CD4-positive, alpha-beta T cell treated with Interleukin-6 for 4 hours (primary cell): ENCODE measurements at places on chromosomes 3 and 15.

DNA sequence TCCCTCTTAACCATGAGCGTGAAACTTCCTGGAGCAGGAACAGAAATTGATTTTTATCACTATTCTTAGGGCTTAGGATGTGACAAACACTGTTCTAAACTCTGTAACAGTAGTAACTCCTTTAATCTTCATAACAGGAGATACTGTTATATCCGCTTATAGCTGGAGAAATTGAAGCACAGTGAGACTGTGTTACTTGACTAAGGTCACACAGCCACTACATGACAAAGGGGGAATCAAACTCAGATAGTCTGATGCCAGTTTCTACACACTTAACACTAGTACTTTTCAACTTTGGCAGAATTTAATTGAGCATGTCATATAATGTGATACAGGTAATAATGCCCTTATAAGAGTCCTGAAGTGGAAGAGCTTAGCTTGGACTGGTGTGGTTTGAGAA lies 800 bp upstream of the TARS3 start:
- no peak for DNase-seq

DNA sequence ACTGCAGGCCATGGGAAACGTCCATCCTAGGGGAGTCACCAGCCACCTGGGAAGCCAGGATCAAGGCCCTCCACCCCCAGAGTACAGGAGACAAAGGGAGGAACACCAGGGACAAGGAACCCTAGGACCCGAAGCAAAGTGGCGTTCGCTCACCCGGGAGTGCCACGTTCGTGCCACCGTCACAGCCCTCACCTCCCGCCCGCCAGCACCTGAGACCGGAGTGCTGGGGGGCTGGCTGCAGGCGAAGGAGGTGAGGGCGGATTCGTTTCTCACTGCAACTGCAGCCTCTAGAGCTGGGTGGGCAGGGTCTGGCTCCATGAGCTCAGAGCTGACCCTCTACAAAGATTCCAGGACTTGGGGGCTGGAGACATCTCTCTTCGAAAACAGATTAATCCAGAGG lies 26.3 kb downstream of the ZDHHC19 start:
- no peak for DNase-seq

- DNase-seq, result no peak
Measured at GRCh38 chr3:175093748-175094147, 234.6 kb downstream of the NAALADL2 start.

- DNase-seq, result no peak
Measured at GRCh38 chr3:143648708-143649107, 199.6 kb downstream of the SLC9A9 start.

- DNase-seq, result no peak
Measured at GRCh38 chr3:64229903-64230302, 4.6 kb upstream of the PRICKLE2 start.

- peak; percentile 21 for DNase-seq
Measured at GRCh38 chr3:11335056-11335608, 62.9 kb downstream of the ATG7 start.

DNA sequence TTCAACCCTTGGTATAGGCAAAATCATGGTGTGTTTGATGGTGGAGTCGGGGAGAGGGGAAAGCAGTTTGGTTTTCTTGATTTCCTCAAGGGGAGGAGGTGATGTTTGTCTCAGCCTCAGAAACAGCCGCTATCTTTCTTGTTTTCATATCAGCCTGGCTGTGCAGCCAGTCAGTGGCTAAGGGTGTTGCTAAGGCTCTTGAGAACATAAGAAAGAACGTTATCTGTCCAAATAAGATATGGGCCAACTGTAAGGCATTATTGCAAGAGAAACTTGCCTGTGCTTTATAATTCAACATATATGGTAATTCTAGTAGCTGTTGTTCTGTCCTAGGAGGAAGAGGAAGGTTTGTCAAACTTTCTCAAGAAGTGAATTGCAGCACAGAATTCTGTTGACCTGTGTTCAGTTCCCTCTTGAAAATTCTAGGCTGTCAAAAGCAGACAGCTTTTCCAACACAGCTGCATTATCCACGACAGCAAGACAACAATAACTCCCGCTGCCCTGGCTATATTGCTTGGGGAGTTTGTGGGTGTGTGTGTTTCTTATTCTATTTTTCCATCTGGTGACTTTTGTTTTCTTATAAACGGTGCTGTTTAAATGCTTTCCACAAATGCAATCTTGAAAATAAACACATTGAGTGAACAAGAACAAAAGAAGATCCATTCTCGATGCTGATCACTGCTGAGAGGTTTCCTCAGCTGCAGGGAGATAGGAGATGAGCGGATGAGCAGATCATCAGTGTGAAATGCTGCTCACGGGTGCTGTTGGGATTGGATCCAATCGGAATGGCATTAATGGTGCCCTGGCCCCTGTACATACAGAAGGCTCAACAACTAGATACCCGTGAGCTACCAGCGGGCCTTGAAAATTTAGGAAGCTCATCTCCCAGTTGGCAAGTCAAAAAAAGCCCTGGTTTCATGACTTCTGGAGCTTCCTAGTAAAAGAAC lies 90.8 kb upstream of the TNFAIP8L3 start:
- no peak for DNase-seq

GRCh38 chr3:101634591-101635196 lies 42.2 kb downstream of the ZBTB11 start:
- DNase-seq, result no peak

DNA sequence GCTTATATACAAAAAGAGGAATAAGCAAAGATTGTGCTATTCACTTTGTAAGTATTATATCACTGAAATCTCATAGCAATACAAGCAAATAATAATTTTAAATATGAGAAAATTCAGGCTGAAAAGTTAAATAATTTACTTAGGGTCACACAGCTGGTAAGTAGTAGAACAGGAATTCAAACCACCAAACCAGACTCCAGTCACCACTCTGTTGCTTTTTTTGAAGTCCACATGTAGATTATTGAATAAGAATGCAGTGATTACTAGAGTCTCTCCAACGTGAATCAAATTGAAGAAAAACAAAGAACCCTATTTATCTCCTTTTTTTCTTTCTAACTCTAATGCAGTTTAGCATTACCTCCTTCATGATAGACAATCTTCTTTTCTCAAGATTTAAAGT lies 15.9 kb downstream of the SPICE1 start:
- no peak for DNase-seq

- no peak for DNase-seq
Measured at GRCh38 chr3:178537122-178537705, 978 bp downstream of the KCNMB2 start.

GRCh38 chr3:59995563-59995962 lies 945.7 kb upstream of the CFAP20DC start:
- DNase-seq, result no peak

- no peak for DNase-seq
Measured at GRCh38 chr3:7423036-7423435, 562.1 kb downstream of the GRM7 start.

GRCh38 chr15:46386356-46386755 lies 751.5 kb downstream of the SQOR start:
- DNase-seq, result no peak

DNA sequence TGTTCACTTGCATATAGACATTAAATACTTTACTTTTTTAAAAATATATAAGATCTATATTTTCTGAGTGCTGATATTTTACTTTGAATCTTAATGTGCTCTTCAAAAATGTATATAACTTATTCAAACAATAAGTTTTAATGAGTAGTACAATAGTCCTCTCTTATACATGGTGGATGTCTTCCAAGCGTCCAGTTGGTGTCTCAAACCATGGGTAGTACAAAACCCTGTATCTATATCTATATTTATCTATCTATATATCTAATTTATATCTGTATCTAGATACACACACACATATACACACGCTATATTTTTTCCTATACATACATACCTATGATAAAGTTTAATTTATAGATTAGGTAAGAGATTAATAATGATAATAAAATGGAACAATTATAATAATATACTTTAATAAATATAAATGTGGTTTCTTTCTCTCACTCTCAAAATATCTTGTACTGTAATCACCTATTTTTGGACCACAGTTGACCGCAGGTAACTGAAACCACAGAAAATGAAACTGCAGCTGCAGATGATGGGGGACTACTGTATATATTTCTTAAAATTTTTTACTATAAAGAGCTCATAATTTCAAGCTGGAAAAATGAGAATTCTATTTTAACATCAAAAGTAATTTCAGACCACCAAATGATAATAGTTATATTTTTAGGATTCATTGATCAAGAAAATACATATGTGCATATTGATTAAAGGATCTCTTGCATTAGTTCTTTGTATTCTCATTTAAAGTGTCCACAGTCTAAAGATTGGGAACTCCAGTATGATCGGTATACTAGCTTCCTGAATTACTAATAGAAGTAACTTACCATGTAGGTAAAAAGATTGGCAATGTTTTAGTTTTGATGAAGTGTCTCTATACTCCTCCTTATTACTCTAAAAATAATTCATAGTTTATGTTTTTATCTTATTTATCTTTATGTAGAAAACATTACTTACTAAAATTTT lies 215.1 kb upstream of the MLF1 start:
- DNase-seq, result no peak

GRCh38 chr3:61772456-61772855 lies 211.1 kb downstream of the PTPRG start:
- DNase-seq, result no peak

DNA sequence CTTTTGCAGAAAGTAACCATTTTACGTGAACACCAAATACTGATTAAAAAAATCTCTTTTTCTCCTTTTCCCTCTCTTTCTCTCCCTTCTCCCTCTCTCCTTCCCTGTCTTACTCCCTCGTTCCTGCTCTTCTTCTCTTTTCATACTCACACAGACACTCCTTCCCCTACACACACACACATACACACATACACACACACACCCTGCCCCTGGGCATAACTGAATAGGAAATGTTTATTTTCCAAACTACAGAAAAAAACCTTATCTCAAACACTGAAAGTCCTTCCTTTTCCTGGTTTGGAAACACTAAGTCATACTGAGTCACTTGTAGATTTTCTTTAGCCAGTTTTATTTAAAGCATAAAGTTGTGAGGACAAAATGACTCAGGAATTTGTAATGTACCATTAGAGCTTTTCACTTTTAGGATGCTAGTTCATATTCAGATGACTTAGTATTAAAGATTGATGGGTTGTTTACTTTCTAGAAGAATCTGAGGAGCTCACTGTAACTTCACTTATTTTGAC lies 62.4 kb downstream of the MBNL1 start:
- DNase-seq, result no peak

- DNase-seq, result peak; percentile 59
Measured at GRCh38 chr3:195558602-195559001, 15.5 kb upstream of the PPP1R2 start.

- DNase-seq, result no peak
Measured at GRCh38 chr3:29527246-29527645, 246.4 kb downstream of the RBMS3 start.

DNA sequence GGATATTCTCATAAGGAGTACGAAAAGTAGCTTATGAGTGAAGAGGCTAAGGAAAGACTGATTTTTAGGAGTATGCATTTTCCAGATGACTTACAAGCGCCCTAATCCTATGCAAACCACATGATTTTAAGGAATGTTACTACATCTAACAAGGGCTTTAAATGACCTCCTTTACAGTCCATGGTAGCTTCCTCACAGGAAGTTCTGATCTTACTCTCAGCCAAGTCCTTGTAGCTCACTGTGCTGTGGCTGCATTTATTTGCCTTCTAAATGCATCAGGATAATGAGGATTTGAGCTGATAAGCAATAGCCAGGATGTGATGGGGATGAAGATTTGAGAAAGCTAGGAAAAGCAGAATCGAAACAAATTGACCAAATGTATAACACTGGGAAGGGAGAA lies 896.0 kb downstream of the MCTP2 start:
- no peak for DNase-seq

DNA sequence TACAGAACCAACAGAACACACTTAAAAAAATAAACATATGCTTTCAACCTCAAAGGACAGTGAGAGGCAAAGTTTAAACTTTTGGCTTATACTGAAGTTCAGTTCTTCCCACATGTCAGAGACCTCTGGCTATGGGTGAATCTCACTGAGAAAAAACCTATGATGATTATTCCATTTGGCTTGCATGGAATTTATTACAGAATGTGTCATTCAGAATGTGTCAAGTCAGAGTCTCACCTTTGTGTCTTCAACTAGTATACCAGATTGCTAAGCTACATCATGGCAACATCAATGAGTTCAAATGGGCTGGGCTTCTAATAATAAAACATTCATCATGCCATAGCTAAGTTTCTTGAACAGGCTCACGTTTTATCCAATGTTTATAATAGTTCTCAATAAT lies 987.0 kb downstream of the NTRK3 start:
- DNase-seq, result no peak

- no peak for DNase-seq
Measured at GRCh38 chr3:185734725-185735096, 90.1 kb downstream of the IGF2BP2 start.

GRCh38 chr3:172569128-172570008 lies 46.1 kb upstream of the TNFSF10 start:
- DNase-seq, result no peak

DNA sequence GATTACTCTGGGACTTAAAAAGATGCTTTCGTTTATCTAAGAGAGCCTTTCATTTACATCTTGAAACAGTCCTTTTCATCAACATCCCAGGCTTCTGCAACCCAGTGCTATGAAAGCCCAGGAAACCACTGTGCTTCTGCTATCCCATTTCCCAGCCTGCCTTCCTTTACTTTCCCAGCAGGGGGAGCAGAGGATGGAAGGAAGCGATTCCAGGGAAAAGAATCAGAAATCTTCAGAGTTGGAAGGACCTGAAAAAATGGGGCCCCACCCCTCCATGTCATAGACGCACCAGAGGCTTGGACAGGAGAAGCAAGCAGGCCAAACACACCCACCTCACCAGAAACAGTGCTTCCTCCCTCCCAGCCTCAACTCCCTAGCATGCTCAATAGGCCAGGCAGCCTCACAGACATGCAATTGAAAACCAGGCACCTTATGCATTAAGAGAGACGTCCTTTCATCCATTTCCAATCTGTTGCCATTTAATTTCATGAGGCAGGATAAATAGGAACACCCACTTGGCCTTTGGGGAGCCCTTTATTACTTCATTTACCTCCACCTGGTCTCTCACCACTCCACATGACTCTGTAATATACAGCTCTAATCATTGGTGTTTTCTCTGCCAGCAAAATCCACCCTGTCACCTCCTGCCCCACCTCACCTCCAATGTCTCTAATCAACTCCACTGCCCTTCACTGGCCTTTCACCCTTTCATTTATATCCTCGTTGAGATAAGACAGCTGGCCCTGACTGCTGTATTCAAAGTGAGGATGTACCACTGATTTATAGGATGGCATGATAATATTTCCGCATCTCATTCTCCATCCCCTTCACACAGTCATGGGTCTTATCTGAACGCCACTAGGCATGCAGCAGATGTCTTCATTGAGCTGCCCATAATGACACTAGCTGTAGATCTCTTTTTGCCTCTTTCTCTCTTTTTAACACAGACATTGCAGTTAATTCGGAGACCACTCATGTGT lies 583.9 kb downstream of the NTRK3 start:
- no peak for DNase-seq

- DNase-seq, result no peak
Measured at GRCh38 chr3:87006844-87007439, 16.0 kb upstream of the VGLL3 start.

- DNase-seq, result no peak
Measured at GRCh38 chr15:94098921-94099573, 132.3 kb upstream of the MCTP2 start.

DNA sequence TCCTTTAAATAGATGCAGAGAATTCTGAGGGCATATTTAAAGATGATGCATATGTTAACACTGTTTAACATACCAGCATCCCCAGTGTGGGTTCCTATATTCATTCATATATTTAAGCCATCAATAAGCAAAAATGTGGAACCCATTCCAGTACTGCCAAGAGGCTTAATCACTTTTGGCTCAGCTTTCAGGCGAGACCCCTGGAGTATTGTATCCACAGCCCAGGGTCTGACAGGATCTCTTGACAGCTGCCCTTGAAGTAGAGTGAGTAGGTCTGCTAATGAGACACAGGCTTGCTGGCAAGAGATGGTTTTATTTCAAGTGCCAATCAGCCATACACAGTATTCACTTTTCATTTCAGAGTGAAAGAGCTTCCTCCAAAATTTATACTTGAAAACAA lies 367.3 kb downstream of the OCA2 start:
- DNase-seq, result no peak
